Omental fat pad (tissue), 4 donors: ENCODE measurements at places on chromosomes 12 and 14. TPM values are rescaled to one million over a fixed set of nuclear protein-coding genes. Genes with fewer than 3 reads are reported as not detected.

DNA sequence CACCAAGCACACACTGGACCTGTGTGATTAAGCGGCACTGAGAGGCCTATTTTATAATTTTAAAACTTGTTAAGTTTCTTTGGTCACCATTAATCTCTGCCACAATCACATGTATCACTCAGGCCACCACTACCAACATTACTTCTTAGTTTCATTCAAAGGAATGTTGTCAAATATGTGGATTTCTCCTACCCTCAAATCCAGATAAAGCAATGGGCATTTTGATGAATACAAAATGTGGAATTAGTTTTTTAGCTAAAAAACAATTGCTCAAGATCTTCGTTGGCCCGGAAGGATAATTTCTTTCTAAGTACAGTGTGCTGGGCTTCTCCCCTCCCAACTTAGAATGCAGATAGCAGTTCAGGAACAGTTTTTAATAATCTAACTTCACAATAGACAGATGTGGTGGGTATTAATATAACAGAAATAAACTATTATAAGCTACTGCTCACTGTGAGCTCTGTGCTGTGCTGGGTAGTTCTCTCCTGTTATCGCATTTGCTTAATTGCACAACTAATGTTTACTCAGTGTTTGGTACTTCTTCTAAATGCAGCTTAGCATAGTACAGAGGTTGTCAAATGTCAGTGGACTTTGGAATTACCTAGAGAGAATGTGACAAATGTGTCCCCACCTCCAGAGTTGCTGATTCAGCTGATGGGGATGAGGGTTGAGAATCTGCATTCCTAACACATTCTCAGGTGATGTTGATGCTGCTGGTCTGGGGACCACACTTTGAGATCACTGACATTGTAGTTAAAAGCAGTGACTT lies 266.7 kb upstream of the AMIGO2 start:
- no peak for DNase-seq

- DNase-seq = no peak
These were observed 1.6 kb downstream of the ACSS3 start for GRCh38 chr12:81079280-81080076.

DNA sequence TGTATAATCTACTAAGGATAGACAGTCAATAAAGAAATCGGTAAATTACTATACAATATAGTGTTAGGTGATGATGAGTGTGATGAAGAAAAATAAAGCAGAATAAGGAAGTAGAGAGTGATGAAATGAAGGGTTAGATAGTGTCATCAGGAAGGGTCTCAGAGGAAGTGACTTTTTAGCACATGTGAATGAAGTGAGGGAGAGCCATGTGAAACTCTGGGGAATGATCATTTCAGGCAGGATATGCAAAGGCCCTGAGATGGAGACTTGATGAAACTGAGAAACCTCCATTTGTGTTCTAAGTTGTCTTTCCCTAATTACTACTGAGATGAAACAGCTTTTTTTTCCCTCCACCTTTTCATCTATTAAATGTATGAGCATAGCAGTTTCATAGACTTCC lies 19.4 kb upstream of the GNPTAB start:
- no peak for DNase-seq

GRCh38 chr12:1059162-1059561 lies 68.1 kb downstream of the ERC1 start:
- no peak for DNase-seq

DNA sequence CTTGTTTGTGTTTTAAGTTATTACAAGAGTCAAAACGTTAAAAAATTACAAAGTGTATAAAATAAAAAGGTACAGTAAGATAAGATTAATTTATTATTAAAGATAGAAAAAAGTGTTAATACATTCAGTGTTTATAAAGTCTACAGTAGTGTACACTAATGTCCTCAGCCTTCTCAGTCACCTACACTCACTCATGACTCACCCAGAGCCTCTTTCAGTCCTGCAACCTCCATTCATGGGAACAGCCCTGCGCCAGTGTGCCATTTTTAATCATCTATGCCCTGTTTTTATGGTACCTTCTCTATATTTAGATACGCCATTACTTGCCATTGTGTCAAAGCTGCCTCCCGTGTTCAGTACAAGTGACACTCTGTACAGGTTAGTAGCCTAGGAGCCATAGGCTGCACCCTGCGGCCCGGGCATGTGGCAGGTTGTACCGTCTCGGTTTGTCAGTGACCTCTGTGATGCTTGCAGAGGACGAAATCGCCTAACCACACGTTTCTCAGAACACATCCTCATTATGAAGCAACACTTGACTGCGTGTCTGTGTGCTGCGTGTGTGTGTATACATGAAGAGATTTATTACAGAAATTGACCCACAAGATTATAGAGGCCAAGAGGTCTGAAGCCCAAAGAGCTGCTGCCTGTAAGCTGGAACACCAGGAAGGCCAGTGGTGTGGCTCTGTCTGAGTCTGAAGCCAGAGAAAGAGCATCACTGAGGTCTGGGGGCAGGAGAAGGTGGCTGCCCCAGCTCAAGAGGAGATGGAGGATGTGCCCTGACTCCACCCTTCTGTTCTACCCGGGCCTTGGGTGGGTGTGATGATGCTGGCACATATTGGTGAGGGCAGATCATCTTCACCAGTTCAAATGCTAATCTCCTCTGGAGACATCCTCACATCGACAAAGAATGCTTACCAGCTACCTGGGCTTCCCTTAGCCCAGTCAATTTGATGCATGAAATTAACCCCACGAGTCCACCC lies 116.6 kb upstream of the C14orf180 start:
- DNase-seq = no peak

DNA sequence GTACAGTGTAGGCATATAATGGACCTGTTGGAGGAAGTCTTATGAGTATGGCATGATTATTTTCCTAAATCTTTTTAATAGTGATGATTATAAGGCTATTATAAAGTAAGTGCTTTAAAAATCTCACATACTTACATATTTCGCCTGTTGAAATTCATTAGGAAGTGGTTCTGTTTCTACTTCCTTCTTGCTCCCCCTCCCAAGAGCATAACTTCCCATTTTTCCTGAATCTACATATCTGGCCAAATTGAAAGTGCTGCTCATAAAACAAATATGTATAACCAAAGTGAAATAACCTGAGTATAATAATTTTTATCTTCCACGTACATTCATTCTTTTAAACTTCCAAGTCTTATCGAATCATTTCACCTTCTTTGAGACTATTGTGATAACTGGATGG lies 455.6 kb upstream of the SEL1L start:
- no peak for DNase-seq

DNA sequence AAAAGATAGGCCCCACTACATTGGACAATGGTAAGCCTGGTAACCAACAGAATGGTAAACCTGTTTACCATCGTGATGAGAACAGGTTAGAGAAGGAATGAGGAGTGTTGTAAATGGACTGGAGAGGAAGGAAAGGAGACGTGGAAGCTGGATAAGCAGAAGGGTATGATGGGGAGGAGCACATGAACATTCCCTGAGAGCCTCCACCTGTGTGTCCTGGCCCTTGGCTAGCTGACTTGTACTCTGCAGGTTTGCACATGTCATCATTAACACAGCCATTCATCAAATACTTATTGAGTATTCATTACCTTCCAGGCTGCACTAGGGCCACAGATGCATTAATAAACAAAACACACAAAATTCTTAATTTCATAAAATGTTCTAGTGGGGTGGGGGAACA lies 4.3 kb upstream of the IL26 start:
- DNase-seq = no peak

DNA sequence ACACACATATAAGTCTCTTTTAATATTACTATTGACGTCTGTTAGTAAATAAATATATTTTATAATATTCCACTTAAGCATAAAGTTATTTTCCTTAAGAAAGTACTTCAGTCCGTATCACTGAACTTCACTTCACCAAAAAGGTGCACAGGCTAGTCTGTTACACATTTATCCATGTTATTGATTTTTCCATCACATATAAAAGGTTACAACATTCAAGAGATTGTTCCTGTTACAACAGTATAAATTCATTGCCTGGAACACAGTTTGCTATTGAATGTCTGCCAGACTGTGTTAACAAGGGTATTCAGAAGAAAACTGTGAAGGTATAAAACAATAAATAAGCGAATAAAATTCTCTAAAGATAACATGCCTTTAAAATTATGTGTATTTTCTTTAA lies 175.9 kb downstream of the NTS start:
- no peak for DNase-seq

DNA sequence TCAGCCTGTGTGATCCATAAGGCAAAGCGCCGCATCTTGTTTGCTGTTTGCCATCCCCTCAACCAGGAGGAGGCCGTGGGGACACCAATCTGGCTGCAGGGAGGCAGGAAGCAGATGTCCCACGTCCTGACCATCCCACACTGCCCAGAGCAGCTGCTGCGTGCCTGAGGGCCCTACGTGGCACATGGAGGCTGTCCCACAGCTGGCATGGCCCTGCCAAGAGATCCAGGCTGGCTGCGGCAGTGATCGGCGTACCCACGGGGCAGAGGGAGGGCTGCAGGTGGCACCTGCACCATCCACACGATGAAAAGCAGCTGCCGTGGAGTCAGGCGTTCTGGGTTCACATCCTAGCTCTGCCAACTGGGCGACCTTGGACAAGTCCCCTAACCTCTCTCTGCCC lies 42.0 kb downstream of the NCOR2 start:
- no peak for DNase-seq

The CIT gene
- 4.3 TPM for total RNA-seq

The KLHL33 gene
- 0.12 TPM for total RNA-seq

The CHURC1 gene
- 88.6 TPM for total RNA-seq

The RPS6KL1 gene
- 1.3 TPM for total RNA-seq

The KRT77 gene
- not detected for total RNA-seq

The ZNF219 gene
- total RNA-seq = 56.3 TPM

The ARHGAP9 gene
- total RNA-seq = 35.0 TPM
